Left lung (tissue), 14 donors: ENCODE measurements at places on chromosomes 12 and 14. TPM values are rescaled to one million over a fixed set of nuclear protein-coding genes. Genes with fewer than 3 reads are reported as not detected.
A peak's percentile ranks its signal among the peaks of the same experiment; 100 is the strongest.

DNA sequence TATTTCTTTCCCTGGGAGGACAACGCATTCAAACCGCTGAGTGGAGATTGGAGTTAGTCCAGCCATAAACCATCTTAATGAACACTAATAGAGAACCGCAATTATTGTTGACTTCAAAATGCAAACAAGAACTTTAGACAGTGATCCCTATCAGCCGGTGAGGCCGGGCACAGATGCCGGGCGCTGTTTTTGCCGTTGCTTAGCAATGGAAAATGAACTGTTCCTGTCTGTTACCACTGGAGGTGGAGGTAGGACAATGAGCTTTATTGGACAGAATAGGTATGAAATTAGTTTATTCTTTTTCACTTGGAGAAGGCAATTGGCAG is 216.8 kb downstream of the TTC8 start:
- H3K36me3 ChIP-seq: no peaks in the 10 kb centered on the region
- H3K27me3 ChIP-seq: no peaks in the 10 kb centered on the region
- H3K4me1 ChIP-seq: peaks cover 16% of the 10 kb centered on the region
- H3K27ac ChIP-seq: peak overlapping the region; percentile 86

DNA sequence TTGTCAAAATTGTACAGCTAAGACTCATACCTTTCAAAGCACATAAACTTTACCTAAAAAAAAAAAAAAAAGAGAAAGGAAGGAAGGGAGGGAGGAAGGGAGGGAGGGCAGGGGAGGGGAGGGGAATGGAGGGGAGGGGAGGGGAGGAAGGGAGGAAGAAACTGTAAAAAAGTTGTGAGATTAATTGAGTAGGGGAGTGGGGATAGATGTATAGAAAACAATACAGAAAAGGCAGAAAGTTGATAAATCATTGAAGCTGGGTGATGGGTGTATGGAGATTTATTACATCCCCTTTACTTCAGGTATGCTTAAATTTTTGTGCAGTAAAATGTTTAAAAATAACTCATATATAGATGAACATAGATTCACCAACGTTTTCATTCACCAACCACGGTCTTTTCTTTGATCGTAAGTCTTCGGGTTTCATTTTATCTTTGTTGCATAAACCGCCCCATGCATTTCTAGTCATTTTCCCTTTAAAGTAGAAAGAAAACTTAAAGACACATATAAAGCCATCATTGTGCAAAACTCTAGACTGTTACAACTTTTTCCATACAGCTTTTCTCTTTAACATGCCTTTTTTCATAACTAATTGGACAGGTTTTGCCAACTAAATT is 191.2 kb upstream of the KRR1 start:
- no peak overlapping the region for H3K4me3 ChIP-seq
- H3K27me3 ChIP-seq: no peaks in the 10 kb centered on the region
- no peaks in the 10 kb centered on the region for H3K36me3 ChIP-seq

The TMEM119 gene
- 90.9 TPM for total RNA-seq

- no peak overlapping the region for H3K4me3 ChIP-seq
- H3K36me3 ChIP-seq: no peaks in the 10 kb centered on the region
- H3K27me3 ChIP-seq: no peaks in the 10 kb centered on the region
- no peak overlapping the region for H3K27ac ChIP-seq
- no peaks in the 10 kb centered on the region for H3K4me1 ChIP-seq
These were observed 9.8 kb upstream of the DPF3 start for GRCh38 chr14:72903716-72904115.

DNA sequence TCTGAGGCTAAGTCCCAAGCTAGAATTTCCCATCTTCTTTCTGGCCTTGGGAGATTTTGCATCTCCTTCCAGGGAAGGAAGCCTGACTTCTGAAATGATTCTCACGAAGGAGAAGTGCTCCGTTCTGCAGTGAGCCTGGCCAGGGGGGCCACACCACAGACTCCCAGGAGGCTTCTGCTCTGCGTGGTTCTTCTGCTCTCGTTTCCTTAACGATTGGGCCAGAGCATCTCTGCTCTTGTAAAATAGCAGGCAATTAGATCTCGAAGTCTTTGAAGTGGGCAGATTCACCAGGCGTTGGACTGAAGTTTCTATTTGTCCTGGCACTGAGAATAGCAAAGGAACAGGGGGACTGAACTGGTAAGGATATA is 6.7 kb upstream of the BATF start:
- H3K36me3 ChIP-seq: no peaks in the 10 kb centered on the region
- no peaks in the 10 kb centered on the region for H3K27me3 ChIP-seq
- H3K4me1 ChIP-seq: no peaks in the 10 kb centered on the region
- DNase-seq: no peak
- peak overlapping the region; percentile 21 for H3K4me3 ChIP-seq
- H3K27ac ChIP-seq: no peak overlapping the region

DNA sequence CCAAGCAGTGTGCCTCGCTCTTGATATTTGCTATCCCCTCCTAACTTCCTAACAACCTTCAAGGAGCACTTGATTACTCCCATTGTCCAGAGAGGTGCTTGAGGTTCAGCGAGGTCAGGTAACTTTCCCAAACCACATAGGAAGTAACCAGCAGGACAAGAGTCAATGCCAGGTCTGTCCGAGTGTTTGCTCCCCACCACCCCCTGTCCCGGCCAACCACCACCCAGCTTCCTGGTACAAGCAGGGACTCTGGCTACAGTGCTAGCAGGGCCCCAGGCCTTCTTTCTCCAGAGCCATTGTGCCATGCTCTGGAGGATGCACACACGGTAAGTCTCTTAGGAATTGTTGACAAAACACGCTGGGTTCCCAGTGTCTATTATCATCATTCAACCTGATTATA is 49.2 kb downstream of the SYNE3 start:
- H3K4me1 ChIP-seq: peaks cover 14% of the 10 kb centered on the region
- no peaks in the 10 kb centered on the region for H3K27me3 ChIP-seq
- no peak for DNase-seq
- no peak overlapping the region for H3K27ac ChIP-seq

GRCh38 chr12:5294274-5295070 is 137.4 kb upstream of the NTF3 start:
- H3K27me3 ChIP-seq: no peaks in the 10 kb centered on the region
- no peaks in the 10 kb centered on the region for H3K4me1 ChIP-seq
- no peak overlapping the region for H3K27ac ChIP-seq
- H3K36me3 ChIP-seq: no peaks in the 10 kb centered on the region
- H3K4me3 ChIP-seq: no peak overlapping the region

- H3K36me3 ChIP-seq: no peaks in the 10 kb centered on the region
- H3K27ac ChIP-seq: no peak overlapping the region
- H3K27me3 ChIP-seq: peaks cover 37% of the 10 kb centered on the region
- no peak for DNase-seq
- no peaks in the 10 kb centered on the region for H3K4me1 ChIP-seq
- no peak overlapping the region for H3K4me3 ChIP-seq
These were observed 227.7 kb upstream of the HMGA2 start for GRCh38 chr12:65596514-65597091.

DNA sequence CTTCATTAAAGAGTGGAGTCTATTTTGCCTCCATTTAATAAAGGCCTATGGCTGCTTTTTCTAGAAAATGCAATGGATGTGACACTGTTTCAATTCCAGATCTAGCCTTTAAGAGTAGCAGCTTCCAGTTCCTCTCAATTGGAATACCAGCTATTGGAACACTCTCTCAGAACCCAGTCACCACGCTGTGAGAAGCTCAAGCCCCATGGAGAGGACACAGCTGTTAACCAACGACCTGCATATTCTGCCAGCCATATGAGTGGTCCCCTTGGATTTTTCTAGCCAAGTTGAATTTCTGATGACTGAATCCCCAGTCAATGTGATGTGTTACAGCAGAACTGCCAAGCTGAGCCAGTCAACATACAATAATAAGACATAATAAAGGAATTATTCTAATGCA is 131.8 kb downstream of the TMTC3 start:
- DNase-seq: no peak
- no peak overlapping the region for H3K4me3 ChIP-seq
- H3K27ac ChIP-seq: no peak overlapping the region
- no peaks in the 10 kb centered on the region for H3K4me1 ChIP-seq
- no peaks in the 10 kb centered on the region for H3K27me3 ChIP-seq
- no peaks in the 10 kb centered on the region for H3K36me3 ChIP-seq

DNA sequence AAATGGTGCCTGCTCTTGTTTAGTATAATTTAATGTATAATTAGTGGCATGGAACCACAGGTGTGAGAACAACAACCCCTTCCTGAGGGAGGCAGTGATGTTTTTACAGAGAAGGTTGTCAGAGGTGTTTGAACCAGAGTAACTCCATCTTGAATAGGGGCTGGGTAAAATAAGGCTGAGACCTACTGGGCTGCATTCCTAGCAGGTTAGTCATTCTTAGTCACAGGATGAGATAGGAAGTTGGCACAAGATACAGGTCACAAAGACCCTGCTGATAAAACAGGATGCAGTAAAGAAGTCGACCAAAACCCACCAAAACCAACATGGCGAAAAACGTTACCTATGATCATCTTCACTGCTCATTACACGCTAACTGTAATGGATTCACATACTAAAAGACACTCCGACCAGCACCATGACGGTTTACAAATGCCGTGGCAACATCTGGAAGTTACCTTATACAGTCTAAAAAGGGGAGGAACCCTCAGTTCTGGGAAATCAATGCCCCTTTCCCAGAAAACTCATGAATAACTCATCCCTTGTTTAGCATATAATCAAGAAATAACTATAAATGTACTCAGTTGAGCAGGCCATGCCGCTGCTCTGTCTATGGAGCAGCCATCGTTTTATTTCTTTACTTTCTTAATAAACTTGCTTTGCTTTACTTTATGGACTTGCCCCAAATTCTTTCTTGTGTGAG is 47.8 kb upstream of the LTA4H start:
- no peak overlapping the region for H3K27ac ChIP-seq
- H3K36me3 ChIP-seq: no peaks in the 10 kb centered on the region
- peaks cover 5% of the 10 kb centered on the region for H3K4me1 ChIP-seq
- no peak overlapping the region for H3K4me3 ChIP-seq

DNA sequence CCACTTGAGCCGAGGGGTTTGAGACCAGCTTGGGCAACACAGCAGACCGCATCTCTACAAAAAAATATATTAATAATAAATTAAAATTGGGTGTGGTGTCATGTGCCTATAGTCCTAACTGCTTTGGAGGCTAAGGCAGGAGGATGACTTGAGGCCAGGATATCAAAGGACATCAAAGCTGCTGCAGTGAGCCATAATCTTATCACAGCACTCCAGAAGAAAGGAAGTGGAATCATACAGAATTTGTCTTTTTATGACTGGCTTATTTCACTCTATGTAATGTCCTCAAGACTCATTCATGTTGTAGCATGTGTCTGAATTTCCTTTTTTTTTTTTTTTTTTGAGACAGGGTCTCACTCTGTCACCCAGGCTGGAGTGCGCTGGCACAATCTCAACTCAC is 43.9 kb upstream of the NUDT4 start:
- no peaks in the 10 kb centered on the region for H3K36me3 ChIP-seq
- no peaks in the 10 kb centered on the region for H3K27me3 ChIP-seq
- no peaks in the 10 kb centered on the region for H3K4me1 ChIP-seq
- no peak overlapping the region for H3K4me3 ChIP-seq
- no peak for DNase-seq

GRCh38 chr14:61501714-61502458 is 180.5 kb downstream of the PRKCH start:
- H3K27ac ChIP-seq: peak overlapping the region; percentile 77
- no peak overlapping the region for H3K4me3 ChIP-seq
- no peak for DNase-seq

GRCh38 chr12:79296871-79297270 is 393.9 kb downstream of the PAWR start:
- H3K4me3 ChIP-seq: no peak overlapping the region
- no peaks in the 10 kb centered on the region for H3K36me3 ChIP-seq
- H3K4me1 ChIP-seq: no peaks in the 10 kb centered on the region
- no peaks in the 10 kb centered on the region for H3K27me3 ChIP-seq

The PIK3C2G gene
- total RNA-seq: 0.50 TPM

DNA sequence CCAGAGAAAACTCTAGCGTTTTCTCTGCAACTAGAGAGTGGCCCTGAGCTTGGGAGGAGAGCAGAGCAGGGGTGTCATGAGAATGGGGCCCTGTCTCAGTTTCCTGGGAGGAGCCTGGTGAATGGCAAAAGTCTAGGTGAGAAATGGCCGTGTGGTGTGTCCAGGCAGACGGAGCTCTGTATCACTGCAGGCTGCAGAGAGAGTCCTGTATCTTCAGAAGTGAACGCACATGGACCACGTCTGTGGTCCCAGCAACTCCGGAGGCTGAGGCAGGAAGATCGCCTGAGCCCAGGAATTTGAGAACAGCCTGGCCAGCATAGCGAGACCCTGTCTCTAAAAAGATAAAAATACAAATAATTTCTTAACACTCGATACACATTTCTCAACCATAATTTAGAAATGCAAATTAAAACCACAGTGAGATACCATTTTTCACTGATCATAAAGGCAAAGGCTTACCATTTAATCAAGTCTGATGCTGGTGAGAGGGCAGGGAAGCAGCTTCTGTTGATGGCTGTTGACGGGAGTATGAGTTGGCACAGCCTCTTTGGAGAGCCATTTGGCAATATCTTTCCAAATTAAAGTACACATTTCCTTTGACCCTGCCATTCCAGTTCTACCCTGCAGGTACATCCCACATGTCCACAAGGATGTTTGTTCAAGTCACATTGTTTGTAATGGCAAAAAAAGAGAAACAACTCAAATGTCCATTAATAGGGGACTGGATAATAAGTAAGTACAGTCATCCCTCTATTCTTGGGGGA is 51.0 kb downstream of the NFKBIA start:
- no peak overlapping the region for H3K27ac ChIP-seq
- H3K4me1 ChIP-seq: peaks cover 32% of the 10 kb centered on the region
- no peaks in the 10 kb centered on the region for H3K36me3 ChIP-seq
- DNase-seq: no peak
- no peak overlapping the region for H3K4me3 ChIP-seq
- no peaks in the 10 kb centered on the region for H3K27me3 ChIP-seq

The EXOC3L4 gene
- total RNA-seq: 3.0 TPM

The PAPLN gene
- total RNA-seq: 8.6 TPM

DNA sequence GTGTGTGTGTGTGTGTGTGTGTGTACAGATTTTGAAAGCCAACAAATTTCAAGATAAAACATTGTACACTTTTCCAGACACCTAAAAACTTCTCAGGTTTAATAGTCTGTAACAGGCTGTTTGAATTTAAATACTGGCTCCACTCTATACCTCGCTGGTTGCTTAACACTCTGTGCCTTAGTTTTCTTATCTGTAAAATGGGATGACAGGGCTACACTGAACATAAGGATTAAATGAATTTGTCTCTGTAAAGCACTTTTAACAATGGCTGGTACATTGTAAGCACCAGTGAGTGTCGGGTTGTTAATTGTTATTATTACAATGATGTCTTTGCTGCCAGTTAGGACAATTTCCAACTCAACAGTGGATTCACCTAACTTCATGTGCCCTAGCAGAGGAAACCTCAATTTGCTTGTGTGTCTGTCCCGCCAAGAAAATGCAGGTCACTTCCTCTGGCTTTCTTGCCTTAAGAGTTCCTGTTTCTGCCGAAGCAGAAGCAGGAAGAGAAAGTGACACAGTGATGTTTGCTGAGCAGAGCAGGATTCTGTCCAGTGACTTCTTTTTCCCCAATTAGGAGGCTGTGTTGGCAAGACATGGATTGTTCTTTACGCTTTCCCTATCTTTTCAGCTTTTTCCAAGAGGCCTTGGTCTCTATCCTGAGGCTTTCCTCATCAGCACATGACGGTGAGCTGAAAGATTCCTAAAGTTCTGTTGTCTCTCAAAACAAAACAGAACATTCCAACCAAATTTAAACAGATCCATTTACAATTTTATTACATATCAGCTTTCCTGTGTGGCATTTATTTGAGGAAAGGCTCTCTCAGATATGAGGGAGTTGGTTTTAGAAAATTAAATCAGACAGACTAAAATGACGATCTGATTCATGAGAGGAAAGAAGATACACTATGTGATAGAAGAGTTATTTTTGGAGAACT is 154.1 kb upstream of the ATP2B1 start:
- H3K4me1 ChIP-seq: peaks cover 27% of the 10 kb centered on the region
- H3K27ac ChIP-seq: peak overlapping the region; percentile 92
- DNase-seq: peak; percentile 53
- H3K4me3 ChIP-seq: no peak overlapping the region
- H3K27me3 ChIP-seq: no peaks in the 10 kb centered on the region

The SERPINA12 gene
- total RNA-seq: not detected
